ENCODE measurements at places on chromosomes 12 and 14. TPM values are rescaled to one million over a fixed set of nuclear protein-coding genes. Genes with fewer than 3 reads are reported as not detected.

DNA sequence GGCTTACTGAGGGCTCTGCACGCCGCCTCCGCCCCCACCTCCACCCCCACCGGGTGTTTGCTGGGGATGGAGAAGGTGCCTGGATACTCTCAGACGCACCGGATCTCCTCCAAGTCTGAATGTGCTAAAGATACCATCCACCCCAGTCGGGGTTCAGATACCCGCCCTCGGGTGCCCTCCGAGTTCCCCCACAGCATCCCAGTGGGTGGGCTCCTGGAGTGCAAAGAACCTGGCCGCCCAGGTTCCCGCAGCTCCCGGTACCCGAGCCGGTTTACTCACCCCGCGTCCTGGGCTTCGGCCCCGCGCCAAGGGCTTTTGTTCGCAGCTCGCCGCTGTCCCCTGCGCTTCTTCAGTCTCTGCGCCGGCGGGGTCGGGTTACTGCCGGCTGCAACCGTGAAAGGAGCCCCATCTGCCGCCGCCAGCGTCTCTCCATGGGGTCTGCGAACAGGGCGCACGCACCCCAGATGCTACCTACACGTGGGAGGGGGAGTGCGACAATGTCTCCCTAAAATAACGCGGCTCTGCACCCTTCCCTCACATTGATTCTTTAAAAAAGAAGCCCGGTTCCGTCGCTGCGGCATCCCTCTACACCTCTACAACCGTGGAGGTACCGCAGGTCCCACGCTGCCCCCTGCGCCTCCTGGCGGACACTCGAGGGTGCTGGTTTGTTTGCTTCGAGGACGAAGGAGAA, at the start of gene CCDC177:
TSS of gene CCDC177 (minus strand) at position 609 of the 691 bp plus-strand sequence. CDS start 1,249 bp downstream, outside the sequence.
- peak; percentile 67 for DNase-seq

DNA sequence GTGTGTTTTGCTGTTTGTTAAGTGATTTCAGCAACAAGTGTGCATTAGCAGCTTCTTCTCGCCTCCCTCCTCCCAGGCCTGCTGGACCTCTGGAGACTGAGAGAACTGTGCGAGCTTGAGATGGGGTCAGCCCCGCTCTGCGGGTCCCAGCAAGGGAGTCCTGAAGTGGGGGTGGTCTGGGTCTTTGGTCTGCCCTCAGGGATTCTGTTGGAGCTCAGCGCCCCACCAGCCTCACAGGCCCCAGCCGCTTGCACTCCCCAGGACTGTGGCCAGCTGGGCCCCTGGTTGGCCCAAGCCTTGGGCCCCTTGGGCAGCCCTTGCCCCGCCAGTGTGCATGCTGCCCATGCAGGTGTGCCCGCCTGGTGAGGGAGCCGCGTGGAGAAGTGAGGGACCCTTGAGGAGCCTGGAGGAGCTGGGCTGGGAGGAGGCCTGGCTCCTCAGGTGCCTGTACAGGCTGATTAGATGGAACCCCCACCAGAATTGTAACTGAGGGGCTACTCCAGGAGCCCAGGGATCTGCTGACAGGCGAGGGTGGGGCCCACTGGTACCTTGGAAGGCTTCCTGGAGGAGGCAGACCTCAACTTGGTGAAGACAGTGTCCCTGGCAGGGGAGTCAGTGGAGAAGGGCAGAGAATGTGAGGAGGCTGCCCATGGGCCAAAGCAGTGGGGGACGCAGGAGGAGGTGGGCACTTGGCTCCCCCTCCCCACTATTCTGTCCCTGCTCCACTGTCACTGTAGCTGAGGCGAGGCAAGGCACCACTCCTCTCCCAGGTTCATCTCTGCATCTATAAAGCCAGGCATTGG, 56.7 kb downstream of the BEGAIN start:
- DNase-seq = no peak

XRCC3 gene
- total RNA-seq = 20.3 TPM

DNA sequence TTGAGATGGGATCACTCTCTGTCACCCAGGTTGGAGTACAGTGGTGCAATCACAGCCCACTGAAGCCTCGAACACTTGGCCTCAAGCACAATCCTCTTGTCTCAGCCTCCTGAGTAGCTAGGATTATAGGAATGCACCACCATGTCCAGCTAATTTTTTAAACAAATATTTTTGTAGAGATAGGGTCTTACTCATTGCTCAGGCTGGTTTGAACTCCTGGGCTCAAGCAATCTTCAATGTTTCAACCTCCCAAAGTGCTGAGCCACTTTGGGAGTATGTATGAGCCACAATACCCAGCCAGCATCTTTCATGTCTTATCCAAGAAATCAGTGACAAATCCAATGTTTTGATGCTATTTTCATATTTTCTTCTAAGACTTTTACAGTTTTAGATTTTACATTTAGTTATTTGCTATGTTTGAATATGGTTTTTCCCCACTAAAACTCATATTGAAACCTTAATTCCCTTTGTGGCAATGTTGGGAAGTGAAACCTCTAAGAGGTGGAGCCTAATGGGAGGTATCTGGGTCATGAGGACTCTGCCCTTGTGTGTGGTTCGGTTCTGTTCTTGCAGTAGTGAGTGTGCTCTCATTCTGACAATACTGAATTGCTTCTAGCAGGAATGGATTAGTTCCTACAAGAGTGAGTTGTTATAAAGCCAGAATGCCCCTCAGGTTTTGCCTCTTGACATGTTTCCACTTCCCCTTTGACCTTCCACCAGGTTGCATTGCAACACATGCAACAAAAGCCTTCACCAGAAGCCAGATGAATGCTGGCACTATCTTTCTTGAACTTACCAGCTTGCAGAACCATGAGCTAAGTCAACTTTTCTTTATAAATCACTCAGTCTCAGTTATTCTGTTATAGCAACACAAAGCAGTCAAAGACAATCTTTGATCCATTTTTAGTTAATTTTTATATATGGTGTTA, 80.8 kb upstream of the AMIGO2 start:
- no peak for DNase-seq

GRCh38 chr14:97215263-97215969, 418.2 kb downstream of the VRK1 start:
- no peak for DNase-seq
